ENCODE measurements at places on chromosomes 11 and 22. TPM values are rescaled to one million over a fixed set of nuclear protein-coding genes. Genes with fewer than 3 reads are reported as not detected.

DNA sequence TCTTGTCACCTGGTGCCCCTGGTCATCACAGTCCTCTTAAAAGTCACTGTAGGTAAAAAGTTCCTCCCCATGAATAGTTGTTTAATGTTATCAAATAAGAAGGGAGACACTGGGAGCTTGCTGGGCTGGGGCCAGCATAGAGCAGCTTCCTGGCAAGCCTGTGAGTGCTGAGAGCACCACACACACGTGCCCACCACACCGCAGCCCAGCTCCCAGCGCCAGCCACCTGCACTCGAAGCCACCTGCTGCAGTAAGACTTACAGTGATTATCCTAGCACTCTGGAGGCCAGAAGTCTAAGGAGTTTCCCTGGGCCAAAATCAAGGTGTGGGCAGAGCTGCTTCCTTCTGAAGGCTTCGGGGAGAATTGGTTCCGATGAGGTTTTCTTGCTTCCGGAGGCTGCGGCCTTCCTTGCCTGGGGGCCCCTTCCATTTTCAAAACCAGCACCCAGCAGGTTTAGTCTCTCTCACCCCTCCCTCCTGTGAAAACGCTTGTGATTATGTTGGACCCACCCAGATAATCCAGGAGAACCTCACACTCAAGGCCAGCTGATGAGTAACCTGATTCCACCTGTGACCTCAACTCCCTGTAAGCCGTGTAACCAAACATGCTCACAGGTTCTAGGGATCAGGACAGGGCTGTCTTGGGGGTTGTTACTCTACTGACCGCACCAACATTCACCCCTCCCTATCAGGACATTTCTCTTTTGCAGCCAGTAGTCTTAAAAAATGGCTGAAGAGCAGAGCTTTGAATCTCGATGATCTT, 687.2 kb downstream of the TBC1D22A start:
- no peak for DNase-seq

Gene ZNF280B
- total RNA-seq = 2.6 TPM

DNA sequence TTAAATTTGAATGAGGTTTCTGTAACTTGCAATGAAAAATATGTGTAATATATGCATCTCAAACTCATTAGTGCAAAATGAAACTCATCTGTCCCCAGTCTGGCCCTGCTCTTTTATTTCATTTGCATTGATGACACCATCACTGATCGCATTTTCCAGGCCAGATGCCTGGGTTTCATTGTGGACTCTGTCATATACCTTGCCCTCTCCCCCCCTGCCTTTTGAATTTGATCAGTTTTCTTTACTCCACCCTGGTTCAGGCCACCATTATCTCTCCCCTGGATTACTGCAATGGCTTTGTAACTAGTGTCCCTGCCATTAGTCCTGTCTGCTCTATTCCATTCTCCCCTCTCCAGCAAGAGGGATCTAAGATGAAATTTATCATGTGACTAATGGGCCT, 360.6 kb upstream of the C11orf87 start:
- no peak for DNase-seq

- no peak for DNase-seq
Observed at GRCh38 chr11:82791779-82792178, 58.1 kb upstream of the FAM181B start.

DNA sequence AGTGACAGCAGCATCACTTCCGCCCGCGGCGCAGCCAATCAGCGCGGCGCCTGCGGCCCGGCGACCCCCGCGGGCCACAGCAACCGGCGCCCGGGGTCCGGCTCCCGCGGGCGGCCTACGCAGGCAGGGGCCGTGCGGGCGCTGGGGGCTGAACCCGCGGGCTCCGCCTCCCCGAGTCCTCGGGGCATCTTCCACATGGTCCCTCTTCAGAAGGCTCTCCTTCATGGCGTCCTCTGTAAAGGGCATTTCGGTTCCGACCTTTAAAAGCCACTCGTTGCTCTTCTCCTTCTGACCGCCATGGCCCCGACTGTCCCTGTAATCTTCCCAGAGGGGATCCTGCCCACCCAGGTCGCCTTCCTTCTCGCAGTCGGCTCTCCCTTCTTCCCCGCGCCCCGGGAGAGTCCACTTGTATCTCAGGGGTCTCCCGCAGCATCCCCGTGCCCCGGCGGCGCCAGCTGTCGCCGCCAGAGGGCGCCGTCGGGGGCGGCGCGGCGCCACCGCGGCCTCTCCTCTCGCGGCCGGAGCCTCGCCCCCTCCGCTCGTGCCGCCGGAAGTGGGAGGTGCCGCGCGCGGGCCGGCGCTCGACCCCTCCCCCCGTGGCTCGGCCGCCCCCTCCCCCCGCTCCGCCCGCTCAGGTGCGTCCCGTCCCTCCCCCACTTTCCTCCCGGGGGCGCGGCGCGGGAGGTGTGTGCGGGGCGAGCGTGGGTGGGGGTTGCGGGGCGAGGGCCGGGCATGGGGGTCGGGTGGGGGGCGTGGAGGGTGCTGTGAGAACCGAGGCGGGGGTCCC, at the start of gene RNF214:
Gene RNF214, plus strand, starts transcription at position 580 of the 787 bp plus-strand sequence. CDS start 1,602 bp downstream, outside the sequence.
- peak; percentile 77 for DNase-seq

- no peak for DNase-seq
Observed at GRCh38 chr11:97751405-97751804, 1269.3 kb upstream of the CNTN5 start.

DNA sequence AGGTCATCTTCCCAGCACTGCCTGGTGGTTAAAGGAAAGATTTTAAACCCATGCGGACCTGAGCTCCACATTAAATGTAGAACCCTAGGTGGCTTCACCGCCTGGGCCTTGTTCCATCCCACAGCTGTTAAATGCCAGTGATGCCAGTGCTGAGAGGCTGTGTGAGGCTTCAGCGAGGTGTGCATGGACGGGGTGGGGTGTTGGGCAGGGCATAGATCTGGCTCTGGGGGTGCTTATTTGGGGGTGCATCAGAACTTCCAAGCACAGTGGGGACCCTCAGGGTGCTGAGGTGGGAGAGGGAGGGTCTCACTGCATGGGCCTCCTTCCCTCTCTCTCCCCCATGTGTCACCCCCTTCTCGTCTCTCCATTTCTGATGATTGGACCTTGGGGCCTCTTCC, 90.1 kb upstream of the B3GAT1 start:
- no peak for DNase-seq

- DNase-seq = no peak
Observed at GRCh38 chr11:73396985-73397384, 20.8 kb downstream of the RELT start.

GRCh38 chr11:65773784-65774411, 6.9 kb downstream of the AP5B1 start:
- DNase-seq = no peak

Gene APOBEC3H
- not detected for total RNA-seq

Gene CLP1
- 13.5 TPM for total RNA-seq

DNA sequence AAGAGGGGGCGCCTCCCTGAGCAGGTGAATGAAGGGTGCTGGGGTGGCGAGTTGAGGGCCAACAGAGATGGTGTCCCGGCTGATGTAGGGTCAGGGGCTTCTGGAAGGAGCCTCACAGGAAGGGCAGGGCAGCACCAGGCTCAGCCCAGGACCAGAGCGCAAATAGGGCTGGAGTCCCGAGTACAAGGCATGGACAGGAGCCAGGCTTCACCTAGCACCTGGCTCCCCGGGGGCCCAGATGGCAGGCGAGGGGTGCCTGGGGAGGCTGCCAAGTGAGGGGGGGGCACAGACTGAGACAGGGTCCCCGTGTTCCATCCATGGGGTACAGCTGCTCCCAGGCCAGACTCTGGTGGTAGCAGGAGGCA, 105.8 kb downstream of the KCNQ1 start:
- DNase-seq = no peak

- DNase-seq = no peak
Observed at GRCh38 chr11:75240311-75241035, at the start of gene TPBGL. TSS of gene TPBGL (plus strand) at chr11:75240774. CDS start at chr11:75241050, 276 bp downstream.

Gene OR52H1
- not detected for total RNA-seq

GRCh38 chr11:63767267-63767564, 1.4 kb downstream of the ZFTA start:
- no peak for DNase-seq

DNA sequence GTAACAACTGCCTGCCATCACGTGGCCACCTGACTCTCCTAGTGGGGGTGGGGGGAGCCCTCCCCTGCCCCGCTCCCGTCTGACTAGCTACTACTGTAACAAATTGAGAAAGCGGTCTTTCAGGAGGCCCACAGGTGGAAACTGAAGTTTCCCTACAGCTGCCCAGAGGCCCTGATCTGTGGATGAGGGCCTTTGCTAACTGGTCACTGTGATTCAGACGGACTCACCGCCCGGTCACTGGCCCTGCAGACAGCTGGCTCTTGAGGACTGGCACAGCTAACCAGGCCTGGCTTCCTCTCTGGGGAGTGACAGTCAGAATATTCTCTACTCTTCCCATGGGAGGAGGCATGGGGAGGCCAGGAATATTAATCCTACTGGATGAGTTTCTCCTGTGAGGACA, 116.8 kb downstream of the ARHGAP8 start:
- DNase-seq = no peak

DNA sequence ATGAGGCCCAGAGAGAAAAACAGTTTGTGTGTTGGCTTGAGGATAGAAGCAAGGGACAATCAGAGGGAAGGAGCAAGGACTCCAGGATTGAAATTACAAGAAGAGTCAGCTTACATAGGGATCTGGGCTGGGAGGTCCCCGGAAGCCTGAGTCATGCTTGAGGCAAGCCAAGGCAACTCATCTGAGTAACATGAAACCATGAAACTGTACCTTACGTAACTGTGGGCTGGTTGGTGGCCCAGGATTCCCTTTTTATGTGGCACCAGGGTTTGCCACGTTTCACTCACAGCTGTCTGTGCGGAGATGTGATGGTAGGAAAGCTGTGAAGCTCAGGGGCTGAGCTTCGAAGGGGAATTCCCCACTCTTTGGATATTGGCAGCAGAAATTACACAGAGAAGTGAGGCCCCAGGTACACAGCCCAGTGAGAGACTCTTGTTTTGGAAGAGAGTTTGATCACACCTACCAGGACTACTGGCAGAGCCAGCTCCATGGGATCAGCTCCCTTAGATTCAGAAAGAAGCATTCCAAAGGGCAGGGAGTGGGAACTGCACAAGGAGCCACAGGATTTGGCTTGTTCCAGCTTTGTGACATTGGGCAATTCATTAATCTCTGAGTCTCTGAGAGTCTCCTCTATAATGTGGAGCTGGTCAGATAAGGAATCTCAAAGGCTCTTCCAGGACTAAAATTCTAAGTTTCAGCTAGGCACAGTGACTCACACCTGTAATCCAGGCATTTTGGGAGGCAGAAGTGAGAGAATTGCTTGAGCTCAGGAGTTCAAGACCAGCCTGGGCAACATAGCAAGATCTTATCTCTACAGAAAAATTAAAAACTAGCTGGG, 7.8 kb downstream of the SLC5A1 start:
- peak; percentile 2 for DNase-seq

GRCh38 chr22:50691521-50691920, 18.9 kb downstream of the SHANK3 start:
- no peak for DNase-seq

DNA sequence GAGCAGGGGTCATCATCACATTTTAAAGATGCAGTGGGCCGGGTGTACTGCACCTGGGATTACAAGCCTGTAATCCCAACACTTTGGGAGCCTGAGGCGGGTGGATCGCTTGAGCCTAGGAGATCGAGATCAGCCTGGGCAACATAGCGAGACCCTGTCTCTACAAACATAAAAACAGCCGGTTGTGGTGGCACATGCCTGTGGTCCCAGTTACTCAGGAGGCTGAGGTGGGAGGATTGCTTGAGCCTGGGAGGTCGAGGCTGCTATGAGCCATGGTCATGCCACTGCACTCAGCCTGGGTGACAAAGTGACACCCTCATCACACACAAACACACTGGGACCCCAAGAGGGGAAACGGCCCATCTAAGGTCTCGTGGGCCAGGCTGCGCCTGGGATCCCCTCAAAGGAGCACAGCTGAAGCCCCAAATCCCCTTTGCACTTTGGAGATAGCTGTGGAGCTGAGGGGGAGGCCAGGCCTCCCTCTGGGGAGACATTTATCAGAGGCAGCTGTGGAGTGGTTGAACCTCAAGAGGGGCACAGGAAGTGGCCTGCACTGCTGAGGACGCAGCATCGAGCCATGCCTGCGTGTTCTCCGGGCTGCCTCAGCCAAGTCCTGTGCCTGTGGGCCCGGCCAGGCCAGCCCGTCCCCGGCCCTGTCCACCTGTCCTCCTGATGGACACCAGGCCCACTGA, 27.5 kb downstream of the OSBPL5 start:
- peak; percentile 1 for DNase-seq

GRCh38 chr11:86596861-86597586, 75.4 kb downstream of the ME3 start:
- no peak for DNase-seq

DNA sequence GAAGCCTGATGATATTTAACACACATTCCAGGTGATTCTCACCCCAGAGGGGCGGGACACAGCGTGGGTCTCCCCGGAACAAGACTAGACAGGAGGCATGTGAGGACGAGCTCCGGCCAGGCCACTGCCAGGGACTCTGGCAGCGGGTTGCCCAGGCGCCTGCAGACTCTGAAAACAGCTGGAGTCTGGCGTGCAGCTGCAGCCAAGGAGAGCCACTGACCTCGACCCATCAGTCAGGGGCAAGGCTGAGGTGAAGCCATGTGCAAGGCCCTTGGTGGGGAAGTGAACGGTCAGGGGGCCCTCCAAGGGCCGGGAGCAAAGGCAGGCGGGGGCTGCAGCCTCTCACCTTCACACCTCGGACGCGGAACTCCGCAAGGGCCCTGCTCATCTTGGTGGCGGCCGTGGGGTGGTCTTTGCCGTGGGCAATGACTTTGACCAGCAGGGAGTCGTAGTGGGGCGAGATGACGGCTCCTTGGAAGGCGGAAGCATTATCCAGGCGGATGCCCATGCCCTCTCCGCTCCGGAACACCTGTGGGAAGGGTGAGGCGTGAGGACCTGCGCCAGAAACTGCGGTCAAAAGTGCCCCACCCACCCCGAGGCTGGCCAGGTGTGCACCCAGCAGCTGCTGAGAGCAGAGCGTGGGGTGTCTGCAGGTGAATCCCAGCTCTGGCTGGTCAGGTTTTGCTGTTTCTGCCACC, 6.7 kb downstream of the LRFN4 start:
- DNase-seq = no peak

DNA sequence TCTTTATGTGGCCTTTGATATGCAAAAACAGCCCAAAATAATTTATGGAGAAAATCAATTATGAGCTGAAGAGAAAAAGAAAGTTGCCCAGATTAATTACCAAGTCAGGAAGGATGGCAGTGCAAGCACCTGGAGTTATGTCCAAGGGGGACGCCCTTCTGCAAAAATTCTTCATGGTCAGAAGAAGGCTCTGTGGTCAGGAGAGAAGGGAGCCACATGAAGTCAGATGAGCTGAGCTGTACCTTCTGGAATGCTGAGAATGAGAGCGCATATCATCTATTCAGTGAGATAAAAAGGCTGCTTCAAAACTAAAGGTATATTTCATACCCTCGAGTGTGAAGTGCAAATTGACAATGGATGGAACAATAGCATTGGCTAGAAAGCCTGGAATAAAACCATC, 607.4 kb downstream of the NTM start:
- DNase-seq = no peak

GRCh38 chr11:36101466-36101865, 157.6 kb downstream of the LDLRAD3 start:
- DNase-seq = no peak

DNA sequence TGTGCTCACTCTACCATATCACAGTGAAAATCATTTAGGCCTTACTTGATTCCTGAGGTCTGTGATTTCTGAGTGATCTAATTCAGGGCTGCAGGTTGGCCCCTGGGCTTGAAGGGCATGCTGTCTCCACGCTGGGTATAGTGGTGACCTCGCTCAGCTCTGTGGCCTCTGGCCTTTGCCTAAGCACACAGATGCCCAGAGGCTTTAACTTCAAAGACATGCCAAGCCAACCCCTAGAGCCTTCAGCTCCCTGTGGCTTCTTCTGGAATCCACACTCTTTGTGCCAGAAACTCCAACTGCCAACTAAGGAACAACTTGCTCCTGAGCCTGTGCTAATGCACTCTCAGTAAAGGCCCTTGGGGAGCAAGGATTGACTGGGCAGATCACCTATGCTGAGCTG, 232.6 kb upstream of the MPPED2 start:
- DNase-seq = no peak

Gene OR6A2
- total RNA-seq = not detected

Measured in naive thymus-derived CD8-positive, alpha-beta T cell (primary cell).